NCI-H2227 treated with DMSO at 0.1 percent for 48 hours (cell line): ENCODE measurements at places on chromosomes 4 and X.
A peak's percentile ranks its signal among the peaks of the same experiment; 100 is the strongest.

DNA sequence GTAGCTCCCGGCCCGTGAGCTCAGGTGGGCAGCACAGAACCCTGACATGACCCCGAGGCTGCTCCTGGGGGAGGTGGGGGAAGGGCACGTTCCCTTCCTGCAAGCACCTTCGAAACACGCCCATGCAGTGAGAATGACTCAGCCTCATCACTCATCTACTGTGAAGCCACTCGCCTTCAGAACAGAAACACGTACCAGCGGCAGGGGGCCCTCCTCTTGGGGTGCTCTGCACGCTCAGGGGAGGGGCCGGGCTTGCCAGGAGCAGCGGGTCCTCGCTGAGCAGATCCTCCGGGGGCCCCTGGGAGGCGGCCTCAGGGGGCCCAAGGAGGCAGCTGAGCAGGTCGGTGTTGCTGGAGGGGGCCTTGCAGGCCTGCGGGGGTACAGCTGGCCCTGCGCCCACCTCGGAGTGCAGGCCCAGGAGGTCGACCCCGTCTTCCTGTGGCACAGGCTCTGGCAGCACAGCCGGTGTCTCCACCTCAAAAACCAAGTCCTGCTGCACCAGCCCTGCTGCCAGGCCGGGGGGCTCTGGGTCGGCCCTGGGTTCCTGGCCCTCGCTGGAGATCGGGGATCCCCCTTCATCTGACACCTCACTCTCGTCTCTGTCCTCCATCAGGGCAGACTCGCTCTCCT, 40.9 kb upstream of the CPLX1 start:
- DNase-seq, result no peak

- DNase-seq, result no peak
These were observed 57.0 kb downstream of the DCLK2 start for GRCh38 chr4:150135134-150135772.

DNA sequence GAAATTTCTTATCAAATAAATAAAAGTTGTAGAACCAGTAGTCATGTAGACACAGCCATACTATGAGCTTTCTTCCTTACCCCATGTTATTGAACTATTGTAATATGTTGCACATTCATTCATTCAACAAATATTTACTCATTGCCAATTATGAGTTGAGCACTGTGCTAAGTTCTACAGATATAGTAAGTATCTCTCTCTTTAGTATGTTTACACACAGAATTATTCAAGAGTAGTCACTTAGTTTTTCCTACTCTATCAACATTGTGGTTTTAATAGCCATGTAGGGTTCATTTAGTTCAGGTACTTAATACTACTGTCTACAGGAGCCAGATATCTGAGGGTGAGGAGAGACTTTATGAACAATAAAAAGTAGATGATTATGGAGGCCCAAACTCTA, 86.2 kb downstream of the TEX13A start:
- no peak for DNase-seq

GRCh38 chrX:46628460-46629371, 55.2 kb downstream of the CHST7 start:
- DNase-seq, result no peak

DNA sequence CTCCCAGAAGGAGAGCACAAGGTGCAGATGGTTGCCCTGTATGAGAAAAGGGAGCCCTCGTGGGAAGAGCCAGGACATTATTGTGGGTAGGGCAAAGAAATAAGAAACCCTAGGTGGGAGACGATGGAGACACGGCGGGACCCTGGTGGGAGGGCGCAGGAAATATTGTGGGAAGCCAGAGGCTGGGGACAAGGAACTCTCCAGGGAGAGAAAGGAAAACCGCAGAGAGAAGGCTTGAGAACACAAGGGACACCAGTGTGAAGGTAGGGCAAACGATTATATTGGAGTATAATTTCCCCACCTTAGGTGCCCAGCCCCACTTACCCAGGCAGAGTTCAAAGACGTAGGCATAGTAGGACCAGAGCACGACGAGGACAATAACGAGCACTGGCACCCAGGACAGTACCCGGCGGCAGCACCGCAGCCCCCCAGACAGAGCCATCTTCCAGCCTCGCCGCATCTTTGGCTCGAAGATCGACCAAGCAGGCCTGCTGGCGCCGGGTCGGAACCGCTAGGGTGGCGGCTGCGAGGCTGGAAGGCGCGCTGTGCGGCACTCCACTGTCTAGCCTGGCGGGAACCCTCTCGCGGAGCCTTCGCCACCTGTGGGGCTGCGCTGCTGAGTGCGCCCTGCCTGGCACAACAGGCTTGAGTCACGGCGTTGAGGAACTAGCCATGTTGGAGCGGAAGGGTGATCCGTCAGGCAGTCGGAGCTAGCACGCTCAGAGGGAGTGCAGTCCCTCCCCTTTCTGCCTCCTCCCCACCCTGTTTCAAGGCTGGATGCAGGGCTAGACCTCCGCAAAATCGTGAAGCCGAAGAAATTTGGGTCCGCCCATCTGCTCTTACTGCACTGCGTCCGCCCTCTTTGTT, at the start of gene ZDHHC15:
Gene ZDHHC15, minus strand, starts transcription at position 473 of the 867 bp plus-strand sequence. Its CDS starts 13 bp downstream, at position 460.
- peak; percentile 35 for DNase-seq

DNA sequence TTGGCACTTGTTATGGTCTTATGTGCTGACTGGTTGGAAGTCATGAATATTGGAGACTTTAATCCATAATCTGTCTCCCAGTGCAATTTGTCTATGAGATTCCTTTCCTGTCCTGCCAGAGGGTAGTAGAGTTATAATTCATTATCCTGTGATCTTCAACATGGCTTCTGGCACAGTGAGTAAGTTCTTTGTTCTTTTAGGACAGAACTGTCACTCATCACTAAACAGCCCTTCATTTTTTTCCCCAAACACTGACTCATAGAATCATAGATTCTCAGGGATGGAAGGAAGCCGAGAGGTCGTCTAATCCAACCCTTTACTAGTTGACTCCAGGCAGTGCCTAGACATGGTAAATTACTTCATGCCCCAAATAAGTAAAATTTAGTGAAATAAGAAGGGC, 78.4 kb downstream of the LUZP4 start:
- DNase-seq, result no peak

GRCh38 chr4:153970169-153970568, 181.3 kb upstream of the SFRP2 start:
- no peak for DNase-seq

GRCh38 chr4:133600008-133600407, 450.9 kb downstream of the PCDH10 start:
- no peak for DNase-seq

DNA sequence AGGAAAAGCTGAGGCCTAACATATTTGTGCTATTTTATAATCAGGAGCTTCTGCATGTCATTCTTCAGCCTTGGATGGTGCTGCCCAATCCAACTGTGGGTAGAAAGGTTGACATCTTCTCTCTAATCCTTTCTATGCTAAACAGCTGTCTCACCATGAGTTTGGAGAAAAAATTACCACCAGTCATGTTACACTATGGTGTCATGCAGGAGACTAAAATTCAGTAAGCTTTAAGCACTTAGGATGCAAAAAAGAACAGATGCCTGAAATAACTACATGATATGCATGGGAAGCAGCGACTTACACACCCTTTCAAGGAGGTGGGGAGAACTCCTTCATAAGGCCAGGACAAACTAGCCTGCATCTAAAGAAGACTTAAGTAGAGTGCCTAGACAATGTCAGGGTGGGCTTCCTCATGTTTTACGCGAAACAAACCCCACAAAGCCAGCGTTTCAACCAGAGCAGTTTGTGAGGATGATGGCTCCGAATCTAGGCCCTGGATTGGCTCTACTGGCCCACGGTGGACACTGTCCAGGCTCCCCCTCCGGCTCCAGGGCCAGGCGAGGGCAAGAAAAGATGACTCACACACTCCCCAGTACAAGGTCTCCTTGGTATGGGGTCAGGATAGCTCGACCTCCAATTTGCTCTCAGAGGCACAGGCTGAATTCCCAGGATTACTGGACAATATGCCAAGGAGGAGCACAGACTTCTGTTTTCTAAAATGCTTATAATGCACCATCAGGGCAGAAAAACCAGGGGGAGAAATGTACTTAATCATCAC, 45.1 kb downstream of the STX18 start:
- DNase-seq, result no peak

DNA sequence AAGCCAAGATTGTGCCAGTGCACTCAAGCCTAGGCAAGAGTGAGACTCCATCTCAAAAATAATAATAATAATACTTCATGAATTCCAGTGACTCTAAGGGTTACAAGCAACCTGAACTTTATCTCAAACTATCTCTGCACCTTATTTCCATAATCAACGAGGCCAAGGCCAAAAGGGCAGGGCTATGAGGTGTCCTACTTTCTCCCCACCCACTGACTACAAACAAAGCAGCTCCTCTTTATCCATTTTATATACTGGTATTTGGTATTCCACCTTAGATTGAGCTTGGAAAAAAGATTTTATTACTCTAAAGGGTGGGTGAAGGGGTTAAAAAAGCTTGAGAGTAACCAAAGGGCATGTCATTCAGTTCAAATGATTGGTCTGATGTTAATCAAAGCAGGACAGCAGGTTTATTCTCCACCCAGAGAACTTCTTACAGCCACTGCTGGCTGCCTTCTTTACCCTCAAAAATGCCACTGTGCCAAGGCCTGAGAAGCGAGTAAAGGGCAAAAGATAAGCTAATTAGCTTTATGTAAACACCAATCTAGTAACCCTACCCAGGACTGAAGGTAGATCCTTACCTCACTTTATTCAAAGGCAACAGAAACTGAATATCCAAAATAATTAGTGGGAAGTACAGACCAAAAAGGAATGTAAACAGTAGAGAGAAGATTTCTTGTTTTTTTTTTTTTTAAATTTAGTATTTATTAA, 28.2 kb downstream of the APOO start:
- no peak for DNase-seq

DNA sequence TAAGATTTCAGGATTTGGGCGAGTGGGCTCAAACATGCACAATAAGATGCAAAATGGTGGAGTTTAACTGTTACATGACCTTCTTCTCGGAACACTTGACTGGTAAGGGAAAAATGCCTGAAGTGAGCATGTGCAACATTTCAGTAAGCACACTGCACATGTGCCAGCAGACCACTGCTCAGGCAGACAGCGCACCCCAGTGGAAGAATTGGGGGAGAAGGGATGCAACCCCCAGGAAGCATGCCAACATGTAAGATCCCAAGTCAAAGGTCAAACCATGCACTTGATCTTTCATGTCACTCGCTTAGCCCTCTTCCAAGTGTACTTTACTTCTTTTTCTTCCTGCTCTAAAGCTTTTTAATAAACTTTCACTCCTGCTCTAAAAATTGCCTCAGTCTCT, 256.3 kb downstream of the CENPC start:
- no peak for DNase-seq

- no peak for DNase-seq
These were observed 1559.6 kb downstream of the TECRL start for GRCh38 chr4:62849696-62850095.

DNA sequence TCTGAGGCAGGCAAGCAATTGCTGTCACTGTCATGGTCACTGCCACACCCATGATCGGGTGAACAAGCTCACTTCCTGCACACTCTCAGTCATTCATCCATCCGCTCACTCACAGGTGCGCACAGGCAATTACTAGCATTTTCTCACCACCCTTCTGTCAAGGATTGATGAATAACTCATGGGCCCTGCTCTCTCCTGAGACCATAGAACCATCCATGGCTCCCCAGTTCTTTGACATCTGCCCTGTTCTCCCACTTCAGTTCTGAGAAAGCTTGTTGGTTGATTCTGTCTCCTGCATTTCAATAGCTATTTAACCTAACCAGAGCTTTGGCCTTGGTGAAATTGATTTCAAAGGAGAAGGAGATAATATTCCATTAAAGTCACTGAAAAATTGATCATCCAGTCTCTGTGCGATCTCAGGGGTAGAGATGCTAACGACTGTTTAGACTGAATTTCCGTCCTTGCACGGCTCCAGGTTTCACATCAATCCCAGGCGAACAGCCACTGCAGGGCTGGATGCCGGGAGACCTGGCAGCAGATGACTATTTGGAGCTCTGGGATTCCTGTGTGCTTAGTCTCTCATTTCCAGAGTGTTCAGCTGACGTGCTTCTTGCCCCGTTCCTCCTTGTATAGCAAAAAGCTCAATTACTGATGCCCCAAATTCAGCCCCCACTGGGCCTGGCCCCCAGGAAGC, 36.9 kb upstream of the ADRA2C start:
- no peak for DNase-seq

DNA sequence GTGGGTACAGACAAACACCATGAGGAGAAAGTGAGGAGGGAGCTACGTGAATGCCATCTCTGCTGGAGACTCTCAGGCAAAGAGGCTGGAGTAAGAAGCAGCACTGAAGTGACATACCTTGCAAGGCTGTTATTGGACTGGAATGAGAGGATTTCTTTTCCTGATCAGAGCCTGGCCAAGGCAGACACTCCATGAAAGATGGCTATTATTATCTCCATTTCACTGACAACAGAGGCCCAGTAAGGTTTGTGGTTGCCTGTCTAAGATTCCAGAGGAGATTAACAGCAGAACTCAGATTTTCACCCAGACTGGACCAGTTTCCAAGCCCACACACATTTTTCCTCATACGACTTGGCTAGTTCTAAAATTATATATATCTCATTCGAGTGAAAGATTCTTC, 162.0 kb upstream of the EOLA2 start:
- no peak for DNase-seq

DNA sequence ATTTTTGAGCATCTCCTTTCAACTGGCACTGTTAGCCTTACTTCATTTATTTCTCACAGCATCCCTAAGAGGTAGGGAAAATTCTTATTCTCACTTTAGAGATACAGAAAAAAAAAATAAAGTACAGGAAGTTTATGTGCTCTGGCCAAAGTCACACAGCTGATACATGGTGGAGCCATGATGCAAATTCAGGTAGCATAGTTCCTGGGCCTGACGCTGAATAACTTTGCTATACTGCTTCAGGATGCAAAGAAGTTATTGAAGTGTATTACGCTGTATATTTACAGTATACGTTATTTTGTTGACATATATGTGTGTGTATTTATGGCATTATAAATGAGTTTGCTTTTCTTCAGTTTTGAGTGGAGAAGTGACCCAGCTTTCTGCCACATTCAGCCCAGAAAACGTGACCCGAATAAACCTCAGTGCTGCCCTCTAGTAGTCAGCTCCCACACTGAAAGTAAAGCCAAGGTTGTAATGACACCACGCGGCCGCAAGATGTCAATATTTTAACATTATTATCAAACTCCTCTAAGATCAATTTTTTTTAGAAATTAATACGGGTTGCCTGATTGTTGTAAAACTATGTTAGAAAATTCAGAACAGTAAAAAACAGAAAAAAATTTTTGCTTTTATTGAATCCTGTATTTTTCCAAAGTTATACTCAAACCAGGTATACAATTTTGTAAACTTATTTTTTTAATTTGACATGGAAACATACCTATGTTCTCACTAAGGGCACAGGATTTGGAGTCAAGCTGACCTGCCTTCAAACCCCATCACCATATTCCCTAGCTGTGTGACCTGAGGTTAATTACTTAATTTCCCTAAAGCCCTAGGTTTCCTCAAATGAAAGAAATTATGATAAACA, 3.8 kb upstream of the GUCY2F start:
- peak; percentile 78 for DNase-seq

- no peak for DNase-seq
These were observed 75.3 kb downstream of the TMEM144 start for GRCh38 chr4:158285429-158286216.

GRCh38 chr4:81113024-81113423, 82.5 kb downstream of the BMP3 start:
- no peak for DNase-seq

GRCh38 chr4:113784497-113785250, 23.1 kb upstream of the CAMK2D start:
- no peak for DNase-seq
